ENCODE measurements at places on chromosomes 16 and 17.

- no peak for DNase-seq
These were observed 75.0 kb upstream of the CPHXL start for GRCh38 chr16:75801307-75801706.

DNA sequence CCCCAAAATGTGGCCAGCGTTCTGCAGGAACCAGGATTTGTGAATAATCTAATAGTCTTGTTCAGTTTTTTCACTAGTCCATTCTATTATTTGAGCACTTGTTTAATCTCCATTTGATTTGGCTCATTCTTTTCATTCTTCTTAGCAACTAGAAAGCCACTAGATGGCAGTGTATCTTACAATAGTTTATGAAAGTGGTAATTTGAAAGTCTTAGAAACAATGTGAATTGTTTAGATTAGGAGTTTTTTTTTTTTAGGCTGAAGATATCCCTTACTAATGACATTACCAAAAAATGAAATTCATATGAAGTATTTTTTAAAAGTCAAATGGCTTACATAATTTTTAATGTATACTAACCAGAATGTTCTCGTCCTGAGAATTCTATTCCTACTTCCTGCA, 6.7 kb downstream of the ERI2 start:
- no peak for DNase-seq

DNA sequence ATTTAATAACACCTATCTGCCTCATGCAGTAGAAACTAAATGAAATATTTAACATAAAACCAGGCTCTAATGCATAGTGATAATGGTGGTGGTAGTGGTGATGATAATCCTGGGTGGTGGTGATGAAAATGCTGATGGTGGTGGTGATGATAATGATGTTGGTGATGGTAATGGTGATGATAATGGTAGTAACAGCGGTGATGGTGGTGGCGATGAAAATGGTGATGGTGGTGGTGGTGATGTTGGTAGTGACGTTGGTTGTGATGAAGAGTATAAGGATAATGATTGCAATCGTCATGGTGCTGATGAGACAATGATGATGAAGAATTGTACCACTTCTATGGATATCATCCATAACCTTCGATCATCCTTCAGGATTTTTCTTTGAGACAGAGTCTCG, 173.7 kb upstream of the CDH11 start:
- no peak for DNase-seq

- DNase-seq: peak; percentile 52
These were observed 17.3 kb downstream of the BAHCC1 start for GRCh38 chr17:81412490-81413093.

- no peak for DNase-seq
These were observed 6.2 kb downstream of the CNP start for GRCh38 chr17:41972571-41973407.

GRCh38 chr17:13204607-13205237, 186.9 kb upstream of the ELAC2 start:
- DNase-seq: no peak

GRCh38 chr17:35086931-35087573, 23.5 kb upstream of the RFFL start:
- DNase-seq: peak; percentile 22

GRCh38 chr16:50640391-50640790, 40.7 kb downstream of the SNX20 start:
- DNase-seq: no peak

- no peak for DNase-seq
These were observed 968.6 kb upstream of the RBFOX1 start for GRCh38 chr16:6363896-6364607.

GRCh38 chr16:23742766-23743165, 12.1 kb upstream of the CHP2 start:
- no peak for DNase-seq
